ENCODE measurements at places on chromosomes 4 and X. TPM values are rescaled to one million over a fixed set of nuclear protein-coding genes. Genes with fewer than 3 reads are reported as not detected.

Gene PARM1
- total RNA-seq, result 11.3 TPM

Gene DDIT4L
- 4.0 TPM for total RNA-seq

Gene UBQLN2
- 28.0 TPM for total RNA-seq

Gene PLK4
- total RNA-seq, result 13.0 TPM

DNA sequence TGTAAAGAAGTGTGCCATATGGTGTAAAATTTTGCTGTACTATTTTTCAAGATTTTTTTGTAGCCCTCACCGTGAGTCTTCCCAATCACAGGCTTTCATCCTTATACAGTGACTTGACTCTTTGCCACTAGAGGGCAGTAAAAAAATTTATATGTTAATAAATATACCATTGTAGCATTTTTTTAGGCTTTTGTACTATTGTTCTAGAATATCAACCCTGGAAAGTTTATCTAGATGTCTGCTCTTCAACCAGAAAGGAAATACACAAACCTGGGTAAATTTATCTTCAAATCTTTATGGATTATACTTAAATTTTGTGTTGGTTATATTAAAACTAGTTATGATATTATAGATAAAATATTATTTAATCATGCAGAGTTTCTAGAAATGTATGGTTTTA lies 235.3 kb downstream of the TENM3 start:
- DNase-seq, result peak; percentile 64

DNA sequence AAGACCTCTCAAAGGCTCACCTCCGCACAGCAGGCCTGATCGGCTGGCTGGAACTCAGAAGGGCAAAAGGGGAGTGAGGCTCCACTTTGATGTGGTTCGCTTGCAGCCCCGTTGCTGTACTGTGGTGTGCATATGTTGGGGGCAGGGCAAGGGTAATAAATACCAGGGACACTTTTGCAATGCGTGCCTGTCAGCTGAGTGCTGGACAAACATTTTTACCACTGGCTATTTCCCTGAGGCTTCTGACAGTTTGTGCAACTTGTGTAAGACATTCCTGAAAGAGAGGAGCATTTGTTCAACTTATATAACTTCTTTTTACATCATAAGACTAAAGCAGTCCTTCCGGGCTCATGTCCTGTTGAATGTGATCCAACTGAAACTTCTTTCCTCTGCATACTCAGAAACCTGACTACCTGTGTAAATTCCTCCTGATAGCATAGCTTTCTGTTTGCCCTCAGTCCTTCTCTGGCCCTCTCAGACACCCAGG lies 82.3 kb downstream of the SPRY1 start:
- DNase-seq, result peak; percentile 60

- DNase-seq, result no peak
Observed at GRCh38 chrX:136193771-136194170, 46.4 kb downstream of the FHL1 start.

GRCh38 chrX:69032601-69033000 lies 132.7 kb downstream of the PJA1 start:
- no peak for DNase-seq

Gene GYPA
- not detected for total RNA-seq

GRCh38 chr4:119209077-119209476 lies 3.4 kb upstream of the USP53 start:
- peak; percentile 86 for DNase-seq

DNA sequence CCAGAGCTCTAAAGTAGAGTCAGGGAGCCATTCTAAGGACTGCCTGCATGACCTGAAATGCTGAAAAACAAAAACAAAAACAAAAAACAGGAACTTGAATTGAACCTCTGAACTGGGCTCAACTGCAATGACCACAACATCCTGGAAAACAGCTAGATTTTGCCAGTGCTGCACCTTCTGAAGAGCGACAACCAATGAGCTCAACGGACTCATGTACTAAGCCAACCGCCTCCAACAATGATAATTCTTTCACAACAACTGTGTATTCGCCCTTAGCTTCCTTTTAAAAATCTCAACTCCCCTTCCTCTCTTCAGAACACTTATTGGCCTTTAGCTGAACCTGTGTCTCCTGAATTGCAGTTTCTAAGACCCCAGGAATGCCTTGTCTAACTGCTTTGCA lies 69.8 kb downstream of the HAUS3 start:
- no peak for DNase-seq

GRCh38 chrX:145817331-145818185 lies at the start of gene SLITRK2:
Gene SLITRK2 (plus strand): TSS chrX:145817829. CDS start chrX:145822426, 4,597 bp downstream.
- peak; percentile 1 for DNase-seq

Gene SPANXA2
- not detected for total RNA-seq

Gene ERAS
- not detected for total RNA-seq

- no peak for DNase-seq
Observed at GRCh38 chr4:38672397-38673129, 8.6 kb downstream of the KLF3 start.

DNA sequence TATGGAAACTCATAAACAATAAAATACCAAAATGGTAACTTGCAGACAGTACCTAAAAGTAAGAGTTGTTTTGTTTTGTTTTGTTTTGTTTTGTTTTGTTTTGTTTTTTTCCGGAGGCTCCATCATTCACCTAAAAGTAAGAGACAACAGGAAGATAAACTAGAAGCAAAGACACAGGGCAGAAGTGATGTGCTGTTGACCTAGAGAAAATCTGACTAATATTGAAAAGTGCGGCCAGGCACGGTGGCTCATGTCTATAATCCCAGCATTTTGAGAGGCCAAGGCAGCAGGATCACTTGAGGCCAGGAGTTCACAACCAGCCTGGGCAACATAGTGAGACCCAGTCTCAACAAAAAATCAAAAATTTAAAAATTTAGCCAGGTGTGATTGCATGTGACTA lies 5.6 kb upstream of the CENPC start:
- no peak for DNase-seq

GRCh38 chr4:6875431-6875831 lies 34.2 kb upstream of the TBC1D14 start:
- DNase-seq, result no peak

Gene PCDH19
- 0.60 TPM for total RNA-seq

Gene CCDC110
- total RNA-seq, result 0.42 TPM

- peak; percentile 67 for DNase-seq
Observed at GRCh38 chrX:138690591-138690990, 20.9 kb downstream of the FGF13 start.

Gene PAGE5
- not detected for total RNA-seq

DNA sequence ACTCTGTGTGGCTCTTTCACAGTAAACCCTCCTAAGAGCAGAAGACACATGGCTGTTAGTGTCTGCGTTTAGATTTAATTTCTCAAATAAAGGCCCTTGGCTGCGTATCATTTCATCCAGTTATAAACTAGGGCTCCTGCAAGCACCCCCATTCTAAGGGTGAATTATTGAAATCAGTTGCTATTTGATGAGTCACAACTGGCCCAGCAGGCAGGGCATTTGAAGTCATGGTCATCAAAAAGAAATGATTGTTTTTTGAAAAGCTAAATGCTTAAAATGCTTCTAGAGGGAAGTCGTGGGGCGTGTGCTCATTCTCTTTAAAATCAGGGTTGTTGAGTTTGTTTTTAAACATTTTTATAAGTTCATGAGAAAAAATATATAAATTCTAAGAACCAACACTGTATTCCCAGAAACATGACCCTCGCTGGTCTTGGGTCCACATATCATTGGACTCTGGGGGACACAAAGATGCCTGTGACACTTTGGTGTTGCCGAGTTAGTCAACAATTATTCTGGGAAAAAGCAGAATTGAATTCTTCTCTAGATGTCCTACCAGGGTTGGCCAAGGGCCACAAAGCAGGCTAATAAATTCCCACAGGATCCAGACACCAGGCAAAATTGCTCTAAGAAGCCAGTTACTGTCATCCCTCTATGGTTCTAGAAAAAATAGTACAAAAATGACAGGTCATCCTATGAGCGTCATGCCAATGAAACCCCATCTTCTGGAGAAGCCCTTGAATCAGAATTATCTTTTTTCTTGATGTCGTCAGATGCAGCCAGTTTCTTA lies 99.5 kb upstream of the MYOZ2 start:
- no peak for DNase-seq

GRCh38 chrX:132216806-132217202 lies 2.4 kb downstream of the RAP2C start:
- DNase-seq, result no peak

- no peak for DNase-seq
Observed at GRCh38 chr4:184420881-184421416, 53.4 kb downstream of the IRF2 start.

DNA sequence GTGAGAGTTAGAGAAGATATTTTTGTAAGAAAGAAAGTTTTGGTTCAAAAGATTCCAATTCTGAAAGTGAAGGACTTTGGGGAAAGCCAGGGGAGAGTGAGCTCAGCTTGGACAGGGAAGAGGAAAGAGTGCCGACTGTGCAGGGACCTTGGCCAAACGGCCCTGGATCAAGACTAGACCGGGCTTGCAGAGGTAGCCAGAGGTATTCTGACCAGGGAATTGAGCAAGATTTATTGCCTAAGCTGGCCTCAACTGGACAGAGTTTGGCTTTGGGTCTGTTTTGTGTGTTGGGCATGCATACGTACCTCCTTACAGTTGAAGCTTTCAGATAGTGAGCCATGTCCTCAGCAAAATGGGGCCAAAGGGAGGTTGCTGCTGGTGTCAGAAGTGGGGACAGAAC lies 11.6 kb downstream of the PLAC1 start:
- no peak for DNase-seq

GRCh38 chr4:815464-816146 lies 10.3 kb downstream of the CPLX1 start:
- DNase-seq, result no peak

DNA sequence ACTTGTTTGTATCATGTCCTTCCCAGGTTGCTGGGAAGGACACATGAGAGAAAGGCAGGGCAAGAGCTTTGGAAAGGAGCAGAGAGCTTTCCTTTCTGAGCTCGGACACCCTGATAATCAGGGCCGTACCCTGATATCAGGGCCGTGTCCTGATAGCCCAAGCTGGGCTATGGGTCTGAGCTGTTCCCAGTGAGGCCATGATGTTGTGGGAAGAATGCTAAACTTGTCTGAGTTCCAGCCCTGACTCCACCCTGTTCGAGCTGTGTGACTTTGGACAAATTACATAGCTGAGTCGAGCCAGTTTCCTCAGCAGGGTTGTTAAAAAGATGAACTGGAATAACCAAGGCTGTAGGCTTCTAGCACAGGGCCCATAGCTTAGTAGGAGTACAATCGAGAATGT lies 3.3 kb upstream of the CXCR3 start:
- DNase-seq, result no peak

- no peak for DNase-seq
Observed at GRCh38 chr4:54276641-54277430, 47.7 kb downstream of the PDGFRA start.

Gene SPON2
- 0.42 TPM for total RNA-seq

Gene RIBC1
- total RNA-seq, result 2.7 TPM

- no peak for DNase-seq
Observed at GRCh38 chr4:8725071-8725841, 132.7 kb downstream of the CPZ start.

Gene CT45A6
- total RNA-seq, result not detected

GRCh38 chrX:40581336-40581920 lies 658 bp downstream of the ATP6AP2 start:
- DNase-seq, result no peak

- no peak for DNase-seq
Observed at GRCh38 chr4:138243369-138243768, 1.2 kb upstream of the SLC7A11 start.

GRCh38 chrX:39502486-39502885 lies 595.3 kb downstream of the BCOR start:
- DNase-seq, result no peak

Gene XG
- total RNA-seq, result not detected
